ENCODE measurements at places on chromosomes 1 and 21.

DNA sequence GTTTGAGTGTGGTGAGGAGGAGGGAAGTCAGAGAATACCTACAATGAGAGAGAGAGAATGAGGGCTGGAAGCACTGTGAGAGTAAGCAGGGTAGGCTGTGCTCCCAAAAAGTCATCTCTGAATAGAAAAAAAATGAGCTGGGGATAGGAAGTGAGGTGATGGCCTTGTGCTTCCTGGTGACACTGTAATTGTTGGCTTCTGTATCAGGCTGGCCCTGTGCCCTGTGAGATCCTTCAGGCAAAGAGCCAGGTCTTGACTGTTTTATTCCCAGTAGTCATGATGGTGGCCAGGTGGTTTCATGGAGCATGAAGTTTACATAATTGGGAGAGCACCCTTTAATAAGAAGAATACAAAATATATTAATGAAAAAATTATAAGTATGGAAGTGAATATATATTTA, 20.4 kb upstream of the SPATA6 start:
- DNase-seq = no peak

- DNase-seq = no peak
These were observed 16.8 kb downstream of the PPP1R12B start for GRCh38 chr1:202365092-202365815.

DNA sequence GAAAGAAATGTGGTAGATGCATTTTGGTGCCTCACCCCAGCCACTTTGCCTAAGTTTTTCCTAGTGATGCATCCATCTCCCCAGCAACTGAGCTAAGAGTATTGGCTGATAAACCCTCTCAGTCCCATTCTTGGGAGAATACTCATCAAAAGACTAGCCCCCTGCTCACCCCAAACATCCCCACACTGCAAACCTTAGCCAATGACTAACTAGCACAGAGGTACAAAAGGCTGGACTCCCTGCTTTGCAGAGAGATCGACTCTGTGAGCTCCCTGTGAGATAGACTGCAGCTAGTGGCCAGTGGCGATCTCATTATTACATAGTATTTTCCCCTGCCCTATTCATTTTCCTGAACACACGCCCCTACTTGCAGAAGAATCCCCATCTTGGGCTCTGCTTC, 155.3 kb downstream of the HHIPL2 start:
- DNase-seq = no peak

GRCh38 chr1:17232759-17233661, 15.9 kb upstream of the PADI3 start:
- no peak for DNase-seq

GRCh38 chr1:240956020-240956419, 344.1 kb upstream of the GREM2 start:
- DNase-seq = no peak

DNA sequence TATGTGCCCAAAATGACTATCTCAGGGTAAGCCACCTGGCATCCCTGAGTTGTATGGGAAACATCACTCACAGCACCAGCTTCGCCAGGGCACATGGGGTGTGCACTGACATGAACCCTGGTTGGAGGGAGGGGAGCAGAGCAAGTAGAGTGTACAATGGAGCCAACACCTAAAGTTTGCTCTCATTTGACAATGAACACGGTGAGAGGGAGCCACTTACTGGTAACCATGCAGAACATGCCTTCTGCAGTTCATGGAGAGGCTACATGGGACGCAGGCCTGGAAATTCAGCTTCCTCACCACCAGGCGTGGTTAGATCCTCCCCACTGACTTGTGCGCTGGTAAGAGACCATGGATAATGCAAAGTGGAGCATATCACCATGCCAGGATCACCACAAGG, 10.0 kb upstream of the CPLANE2 start:
- DNase-seq = no peak

- no peak for DNase-seq
These were observed 919 bp downstream of the CTSS start for GRCh38 chr1:150764617-150765101.

- DNase-seq = no peak
These were observed 3.0 kb upstream of the TMEM52 start for GRCh38 chr1:1921901-1922701.

DNA sequence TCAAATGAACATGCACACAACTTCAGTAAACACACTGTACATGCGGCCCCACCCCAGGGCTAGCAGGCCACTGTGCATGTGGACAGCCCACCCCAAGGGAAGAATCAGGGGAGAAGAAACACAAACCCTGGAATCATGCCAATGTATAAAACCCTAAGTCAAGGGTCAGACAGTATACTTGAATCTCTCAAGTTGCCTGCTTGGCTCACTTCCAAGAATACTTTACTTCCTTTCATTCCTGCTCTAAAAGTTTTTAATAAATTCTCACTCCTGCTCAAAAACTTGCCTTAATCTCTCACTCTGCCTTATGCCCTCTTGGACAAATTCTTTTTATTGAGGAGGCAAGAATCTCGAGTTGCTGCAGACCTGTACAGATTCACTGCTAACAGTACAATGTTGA, 231.2 kb upstream of the CACYBP start:
- no peak for DNase-seq

- DNase-seq = peak; percentile 38
These were observed 56.8 kb upstream of the PRDX6 start for GRCh38 chr1:173420330-173420806.

DNA sequence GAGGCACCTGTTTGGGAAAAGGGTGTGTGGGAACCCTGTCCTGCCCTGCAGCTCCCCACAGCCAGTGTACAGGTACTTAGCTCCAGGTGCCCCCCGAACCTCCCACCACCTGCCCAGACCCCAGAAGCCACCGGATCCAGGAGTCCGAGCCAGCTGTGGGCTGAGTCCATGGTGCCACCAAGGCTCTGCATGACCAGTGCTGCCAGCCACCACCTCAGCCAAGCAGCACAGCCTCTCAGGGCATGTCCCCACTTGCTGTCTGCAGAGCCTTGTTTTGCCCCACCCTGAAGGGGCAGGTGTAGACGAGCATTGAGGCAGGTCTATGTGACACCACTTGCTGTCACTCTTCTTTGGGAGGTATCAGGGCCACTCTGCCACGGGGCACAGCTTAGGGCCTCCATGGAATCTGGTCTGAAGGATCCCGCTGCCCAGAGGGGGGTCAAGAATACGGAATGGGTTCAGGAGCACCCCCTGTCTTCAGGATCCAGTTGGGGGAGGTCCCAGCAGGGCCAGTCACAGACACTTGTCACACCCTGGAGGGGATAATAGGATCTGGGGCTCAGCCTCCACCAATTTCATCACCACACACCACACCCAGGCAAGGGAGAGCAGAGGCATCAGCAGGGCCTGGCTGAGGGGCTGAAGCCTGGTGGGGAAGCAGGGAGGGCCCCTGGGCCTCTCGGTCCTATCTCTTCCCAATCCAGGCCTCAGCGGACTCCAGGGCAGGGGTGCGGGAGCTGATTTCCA, 27.7 kb downstream of the ARHGEF19 start:
- DNase-seq = no peak

DNA sequence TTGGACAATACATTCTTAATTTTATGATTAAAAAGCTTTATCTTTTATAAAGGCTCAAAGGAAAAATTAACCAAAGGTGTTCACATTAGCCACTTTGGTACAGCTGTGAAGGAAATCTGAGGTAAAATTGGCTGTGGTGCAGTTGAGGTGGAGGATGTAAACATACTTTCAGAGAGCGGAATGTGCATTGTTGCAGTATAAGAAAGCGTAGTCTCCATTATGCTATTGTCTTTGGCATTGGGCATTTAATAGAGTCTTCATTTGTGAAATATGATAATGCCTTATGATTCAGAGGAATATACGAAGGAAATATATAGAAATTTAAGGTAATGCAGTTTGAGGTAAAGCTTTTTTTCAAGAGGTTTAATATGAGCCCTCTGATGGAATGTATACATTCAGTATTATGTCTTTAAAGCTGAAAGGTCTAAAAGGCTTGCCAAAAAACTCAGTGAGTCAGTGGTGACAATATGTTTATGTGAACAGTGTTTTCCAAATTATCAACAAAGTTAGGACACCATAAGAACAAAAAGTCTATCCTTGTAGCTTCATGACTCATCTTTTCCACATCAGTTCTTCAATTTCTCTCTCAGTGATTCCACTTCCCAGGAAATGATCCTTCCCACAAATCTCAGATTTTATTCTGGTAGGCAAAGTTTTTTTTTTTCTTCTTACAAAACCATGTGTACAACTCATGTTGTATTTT, 26.9 kb upstream of the DDR2 start:
- DNase-seq = no peak

GRCh38 chr21:36330904-36331303, 10.9 kb downstream of the MORC3 start:
- DNase-seq = no peak

- no peak for DNase-seq
These were observed 253.6 kb downstream of the HMCN1 start for GRCh38 chr1:185987611-185988321.

DNA sequence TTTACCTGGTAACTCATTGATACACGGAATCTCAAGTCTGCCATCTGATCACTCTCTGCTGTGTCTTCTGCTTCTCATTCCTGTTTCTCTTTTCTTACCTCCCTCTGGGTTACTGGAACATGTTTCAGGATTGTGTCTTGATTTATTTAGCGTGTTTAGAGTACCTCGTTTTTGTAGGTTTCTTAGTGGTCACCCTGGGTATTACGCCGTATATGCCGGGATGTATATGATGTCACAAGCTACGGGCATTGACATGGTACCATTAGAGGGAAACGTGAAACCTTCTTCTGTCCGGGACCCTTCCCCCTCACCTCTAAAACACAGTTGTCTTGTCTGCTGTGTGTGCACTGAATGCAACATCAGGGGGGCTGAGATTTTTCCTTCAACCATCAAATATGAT, 2.8 kb downstream of the ACTRT2 start:
- no peak for DNase-seq

- no peak for DNase-seq
These were observed 15.8 kb downstream of the RNF223 start for GRCh38 chr1:1058088-1058905.

- no peak for DNase-seq
These were observed 2.5 kb downstream of the PRKACB start for GRCh38 chr1:84146411-84147032.

- DNase-seq = no peak
These were observed 9.3 kb upstream of the ZBTB40 start for GRCh38 chr1:22442212-22442894.

DNA sequence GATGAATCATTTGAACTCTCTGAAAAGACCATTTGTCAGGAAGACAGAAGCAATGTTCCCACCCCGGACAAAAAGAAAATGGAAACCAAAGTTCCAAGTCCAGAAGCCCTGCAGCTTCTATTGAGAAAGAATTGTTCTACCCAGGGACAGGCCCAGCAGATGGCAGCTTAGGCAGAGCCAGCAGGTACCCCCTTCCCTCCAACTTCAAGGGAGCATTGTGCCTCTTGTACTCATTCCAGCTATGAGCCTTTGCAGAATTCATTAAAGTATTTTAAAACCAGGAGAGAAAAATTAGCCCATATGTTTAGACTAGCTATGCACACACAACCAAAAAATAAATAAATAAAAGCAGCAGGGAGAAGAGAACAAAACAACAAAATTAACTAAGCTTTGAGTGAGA, 85.2 kb upstream of the KCND3 start:
- no peak for DNase-seq

GRCh38 chr1:182163821-182164223, 102.3 kb upstream of the ZNF648 start:
- DNase-seq = no peak

- DNase-seq = no peak
These were observed 613.1 kb upstream of the PKN2 start for GRCh38 chr1:88070956-88071355.

DNA sequence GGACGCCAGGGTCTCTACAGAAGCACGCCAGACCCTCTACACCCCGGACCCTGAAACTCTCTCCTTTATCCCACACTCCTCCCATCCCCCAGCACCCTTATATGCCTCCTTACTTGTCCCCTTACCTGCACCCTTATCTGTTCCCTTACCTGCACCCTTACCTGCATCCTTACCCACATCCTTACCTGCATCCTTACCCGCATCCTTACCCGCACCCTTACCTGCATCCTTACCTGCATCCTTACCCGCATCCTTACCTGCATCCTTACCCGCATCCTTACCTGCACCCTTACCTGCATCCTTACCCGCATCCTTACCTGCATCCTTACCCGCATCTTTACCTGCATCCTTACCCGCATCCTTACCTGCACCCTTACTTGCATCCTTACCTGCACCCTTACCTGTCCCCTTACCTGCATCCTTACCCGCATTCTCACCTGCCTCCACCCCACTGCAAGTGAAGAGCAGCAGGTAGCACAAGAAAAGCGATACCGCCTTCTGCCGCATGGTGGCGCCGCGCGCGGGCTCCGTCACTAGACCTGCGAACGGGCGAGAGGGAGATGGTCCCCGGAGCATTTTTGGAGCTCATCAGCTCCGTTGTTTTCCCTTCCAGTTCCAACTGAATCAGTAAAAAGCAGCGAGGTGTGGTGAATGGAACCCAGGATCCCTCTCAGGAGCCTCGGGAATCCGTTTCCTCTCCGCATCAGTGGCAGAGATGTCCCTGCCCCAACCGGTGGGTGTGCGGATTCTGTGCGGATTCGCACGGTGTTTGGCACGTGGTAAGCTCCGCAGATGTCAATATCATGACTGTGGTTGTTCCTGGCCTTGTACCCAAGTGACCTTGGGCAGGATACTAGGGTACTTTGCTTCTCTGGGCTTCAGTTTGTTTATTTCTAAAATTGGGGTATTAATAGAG, 2.9 kb downstream of the IFI6 start:
- no peak for DNase-seq

- DNase-seq = no peak
These were observed 17.4 kb downstream of the SDC3 start for GRCh38 chr1:30891227-30891552.

- no peak for DNase-seq
These were observed 2.2 kb upstream of the HUNK start for GRCh38 chr21:31870472-31871193.

- DNase-seq = no peak
These were observed 5.7 kb upstream of the CCT8 start for GRCh38 chr21:29078869-29079767.

DNA sequence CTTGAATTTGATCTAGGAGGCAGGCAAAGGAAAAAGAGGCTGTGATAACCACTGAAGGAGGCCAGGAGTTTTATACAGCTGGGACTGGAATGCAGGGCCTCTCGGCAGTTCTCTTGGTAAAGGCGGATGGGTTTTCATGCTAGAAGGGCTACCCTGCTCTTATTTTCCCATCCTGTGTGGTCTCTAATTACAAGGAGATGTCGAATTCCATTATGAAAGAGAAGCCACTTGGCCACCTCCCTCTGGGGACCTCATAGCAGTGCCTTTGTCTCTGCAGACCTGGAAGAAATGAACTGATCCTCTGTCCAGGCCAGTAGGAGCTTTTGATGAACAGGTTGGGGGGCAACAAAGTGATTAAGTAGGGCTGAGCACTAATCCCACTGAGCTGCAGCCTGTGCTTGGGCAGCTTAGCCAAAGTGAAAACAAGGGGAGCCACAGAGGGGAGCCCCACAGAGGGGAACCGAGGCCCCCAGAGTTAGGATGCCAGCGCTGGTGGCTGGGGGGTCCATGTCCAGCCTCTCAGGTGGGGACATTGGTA, 42.2 kb upstream of the BCAR3 start:
- DNase-seq = no peak

GRCh38 chr21:32184485-32184884, 94.4 kb downstream of the MIS18A start:
- DNase-seq = peak; percentile 24
